T-helper 17 cell (primary cell): ENCODE measurements at places on chromosomes 11 and 22.

DNA sequence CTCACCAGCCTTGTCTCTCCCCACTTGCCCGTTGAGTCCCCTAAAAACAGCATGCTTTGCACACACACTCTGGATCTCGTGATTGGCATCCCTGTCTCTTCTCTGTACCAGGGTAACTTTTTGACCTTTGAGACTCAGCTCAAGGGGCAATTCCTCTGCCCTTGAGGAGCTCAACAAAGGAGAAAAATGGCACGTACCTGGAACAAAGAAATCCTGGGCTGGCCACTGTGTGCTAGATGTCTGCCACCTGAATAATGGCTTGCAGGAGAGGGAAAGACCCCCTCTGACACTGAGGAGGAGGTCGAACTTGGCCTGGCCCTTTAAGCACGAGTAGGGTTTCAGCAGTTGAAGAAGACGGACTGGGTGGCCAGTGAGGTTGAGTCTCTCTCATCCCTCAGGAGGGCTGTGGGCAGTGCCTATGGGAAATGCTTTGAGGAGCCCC, 5.8 kb downstream of the UBE2L3 start:
- DNase-seq = no peak

GRCh38 chr11:107882095-107882820, 23.7 kb upstream of the SLC35F2 start:
- no peak for DNase-seq

DNA sequence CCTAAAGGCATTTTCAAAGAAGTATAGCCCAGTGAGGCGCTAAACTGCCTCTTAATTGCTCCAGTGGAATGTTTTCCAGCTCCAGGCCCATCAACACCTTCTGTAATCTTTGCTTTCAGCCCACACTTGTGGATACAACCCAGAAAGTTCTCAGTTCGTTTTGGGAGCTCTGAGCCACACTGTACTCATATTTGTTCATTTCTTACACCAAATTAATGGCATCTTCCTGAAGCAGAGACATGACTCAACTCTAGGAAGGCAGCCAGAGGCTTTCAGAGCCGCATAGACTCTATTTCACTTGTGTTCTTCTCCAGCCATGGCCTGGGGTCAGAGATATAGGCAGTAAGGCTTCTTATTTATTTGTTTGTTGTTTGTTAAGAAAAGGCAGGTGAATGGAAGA, 175.5 kb upstream of the NCAM1 start:
- DNase-seq = no peak

DNA sequence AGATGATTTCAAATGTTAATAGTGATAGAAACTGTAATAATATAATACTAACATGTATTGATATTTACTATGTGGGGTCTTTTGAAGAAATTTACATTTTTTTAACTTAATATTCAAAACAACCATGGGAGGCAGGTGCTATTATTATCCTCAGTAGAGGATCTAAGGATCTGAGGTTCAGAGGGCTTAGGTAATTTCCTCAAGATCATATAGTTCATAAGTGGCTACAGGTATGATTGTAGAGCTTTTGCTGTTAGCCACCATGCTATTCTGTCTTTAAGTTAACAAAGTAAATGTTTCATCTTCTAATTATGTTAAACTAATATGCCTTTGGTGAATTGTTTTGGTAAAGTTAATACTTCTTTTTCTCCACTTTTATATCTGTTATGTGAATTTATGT, 83.6 kb downstream of the PDE3B start:
- DNase-seq = no peak

- peak; percentile 9 for DNase-seq
These were observed 3.3 kb downstream of the KCNQ1 start for GRCh38 chr11:2447951-2448650.

DNA sequence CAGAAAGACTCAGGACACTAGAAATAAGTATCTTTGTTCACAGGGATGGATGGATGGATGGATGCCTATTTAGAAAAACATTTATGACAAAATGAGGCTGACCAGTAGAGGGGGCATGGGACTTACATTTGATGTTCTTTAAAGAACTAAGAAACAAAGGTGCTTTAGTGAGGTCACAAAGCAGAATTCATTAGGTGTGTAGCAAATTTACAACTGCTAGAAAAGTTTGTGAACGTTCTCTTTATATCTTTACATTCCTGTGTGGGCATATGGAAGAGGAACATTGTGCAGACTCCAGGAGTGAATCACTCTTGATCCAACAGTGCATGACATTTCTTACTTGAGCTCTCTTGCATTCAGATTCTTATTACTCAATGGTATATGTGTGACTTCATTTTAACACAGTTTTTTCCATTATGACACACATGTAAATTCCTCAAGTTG, 15.8 kb upstream of the SIK2 start:
- no peak for DNase-seq

GRCh38 chr11:47212938-47213337, 1.8 kb upstream of the DDB2 start:
- DNase-seq = no peak

DNA sequence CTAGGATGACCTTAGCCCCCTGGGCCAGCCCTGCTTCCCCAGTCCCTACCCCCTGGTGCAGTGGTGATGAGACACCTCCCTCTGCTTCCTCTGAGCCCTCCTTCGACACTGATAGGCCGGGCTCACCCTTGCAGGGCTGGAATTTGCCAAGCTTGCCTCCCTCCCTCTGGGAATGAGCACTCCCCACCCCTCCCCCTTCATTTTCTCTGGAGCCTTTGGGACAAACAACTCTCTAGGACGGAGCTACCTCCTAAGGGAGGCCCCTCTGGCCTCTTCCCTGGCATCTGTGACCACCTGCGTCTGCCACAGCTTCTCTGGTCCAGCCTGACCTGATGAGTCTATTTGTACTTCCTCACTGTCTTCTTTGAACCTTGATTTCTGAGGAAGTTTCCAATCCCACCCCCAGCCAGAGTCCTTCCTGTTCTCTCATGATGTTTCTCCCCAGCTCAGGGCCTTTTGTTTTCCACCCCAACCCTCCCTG, 53.3 kb upstream of the ADA2 start:
- DNase-seq = no peak

- DNase-seq = no peak
These were observed 7.5 kb downstream of the TRIM29 start for GRCh38 chr11:120130176-120130980.

- no peak for DNase-seq
These were observed 37.9 kb upstream of the LMO1 start for GRCh38 chr11:8301622-8302021.

- DNase-seq = no peak
These were observed 180.2 kb downstream of the MYO18B start for GRCh38 chr22:25922141-25922540.

DNA sequence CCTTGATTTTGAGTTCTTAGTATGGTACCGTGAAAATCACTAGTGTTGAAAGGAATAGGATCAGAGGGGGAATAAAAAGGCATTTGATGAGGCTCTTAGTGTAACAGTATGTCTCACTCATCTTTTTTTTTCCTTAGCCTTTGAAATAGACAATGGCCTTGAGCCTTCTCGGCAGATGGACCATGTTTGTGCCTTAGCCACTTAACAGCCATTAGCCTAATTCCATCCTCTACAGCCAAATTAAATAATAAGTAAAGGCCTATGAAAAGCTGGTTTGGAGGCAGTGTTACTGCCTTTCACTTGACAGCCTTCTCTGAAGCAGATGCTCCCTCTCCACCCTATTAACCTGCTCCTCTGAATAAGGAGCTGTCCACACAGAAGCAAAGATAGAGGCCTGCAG, 580.7 kb downstream of the NTM start:
- no peak for DNase-seq

- DNase-seq = peak; percentile 35
These were observed 449 bp upstream of the TOM1 start for GRCh38 chr22:35299217-35299672.

DNA sequence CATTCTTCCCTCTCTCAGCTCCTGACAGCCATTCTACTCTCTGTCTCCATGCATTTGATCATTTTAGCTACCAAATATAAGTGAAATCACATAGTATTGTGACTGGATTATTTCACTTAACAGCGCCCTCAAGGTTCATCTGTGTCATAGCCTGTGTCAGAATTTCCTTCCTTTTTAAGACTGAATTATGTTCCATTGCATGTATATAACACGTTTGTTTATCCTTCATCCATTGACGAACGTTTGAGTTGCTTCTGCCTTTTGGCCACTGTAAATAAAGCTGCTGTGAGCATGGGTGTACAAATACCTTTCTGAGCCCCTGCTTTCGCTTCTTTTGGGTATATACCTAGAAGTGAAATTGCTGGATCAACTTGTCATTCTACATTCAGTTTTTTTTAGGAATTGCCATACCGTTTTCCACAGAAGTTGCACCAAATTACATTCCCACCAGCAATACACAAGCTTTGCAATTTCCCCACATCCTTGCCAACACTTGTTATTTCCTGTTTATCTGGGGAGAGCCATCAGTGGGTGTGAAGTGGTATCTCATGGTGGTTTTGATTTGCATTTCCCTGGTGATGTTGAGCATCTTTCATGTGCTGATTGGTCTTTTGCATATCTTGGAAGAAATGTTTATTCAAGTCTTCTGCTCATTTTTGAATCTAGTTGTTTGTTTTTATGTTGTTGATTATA, 17.5 kb downstream of the GLB1L2 start:
- no peak for DNase-seq

DNA sequence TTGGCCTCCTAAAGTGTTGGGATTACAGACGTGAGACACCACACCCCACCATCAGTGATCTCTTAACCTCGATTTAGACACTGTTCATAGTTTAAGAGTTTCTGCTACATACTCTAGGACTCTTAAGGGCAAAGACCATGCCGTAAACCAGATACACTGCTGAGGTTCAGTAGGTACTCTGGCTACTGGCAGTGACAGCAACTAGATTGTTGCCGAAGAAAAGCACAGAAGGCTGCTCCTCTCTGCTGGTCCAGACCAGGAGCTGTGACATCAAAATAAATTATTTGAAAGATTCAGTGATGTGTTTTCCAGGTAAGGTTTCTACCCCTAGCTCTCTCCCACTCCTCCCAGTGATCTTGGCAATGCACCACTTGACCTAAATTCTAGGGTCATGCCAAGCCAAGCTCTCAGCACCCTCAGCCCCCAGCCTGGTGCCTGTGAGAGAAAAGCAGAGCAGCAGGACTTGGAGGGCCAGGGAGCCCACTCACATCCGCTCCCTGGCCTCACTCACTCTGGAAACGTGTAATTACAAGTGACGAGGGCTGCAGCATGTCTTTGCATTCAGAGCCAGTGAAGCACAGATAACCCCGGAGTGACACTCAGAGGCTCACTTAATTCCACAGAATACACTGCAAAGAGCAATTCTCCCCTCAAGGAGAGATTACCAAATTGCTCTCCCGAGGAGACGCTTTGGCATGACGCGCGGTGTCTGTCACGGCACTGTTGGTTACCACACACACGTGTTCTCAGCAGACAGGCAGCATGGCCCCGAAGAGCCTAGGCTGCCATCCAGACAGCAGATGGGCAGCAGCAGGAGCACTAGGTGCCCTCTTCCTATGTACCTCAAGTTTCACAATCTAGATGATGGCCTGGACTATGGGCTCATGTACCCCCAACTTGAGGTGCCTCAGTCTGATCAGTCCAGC, 96.9 kb upstream of the PITPNB start:
- no peak for DNase-seq

DNA sequence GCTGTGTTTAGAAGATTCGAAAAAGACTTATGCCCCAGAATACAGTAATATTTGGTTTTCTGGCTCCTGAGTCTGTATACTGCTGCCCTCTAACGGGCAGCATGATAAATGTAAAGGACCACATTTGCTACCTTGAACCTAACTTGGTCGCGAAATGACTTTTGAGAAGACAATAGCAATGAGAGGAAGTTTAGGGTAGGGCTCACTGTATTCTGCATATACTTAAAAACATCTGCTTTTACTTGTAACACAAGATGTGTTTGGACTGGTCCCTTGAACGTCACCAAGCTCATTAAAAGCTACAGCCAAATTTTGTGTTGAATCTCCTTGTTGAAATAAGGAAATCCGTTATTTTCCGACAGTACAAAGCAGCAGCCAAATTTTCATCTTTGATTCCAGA, 309.1 kb downstream of the SWAP70 start:
- no peak for DNase-seq
